ENCODE measurements at places on chromosomes 11 and 22.

DNA sequence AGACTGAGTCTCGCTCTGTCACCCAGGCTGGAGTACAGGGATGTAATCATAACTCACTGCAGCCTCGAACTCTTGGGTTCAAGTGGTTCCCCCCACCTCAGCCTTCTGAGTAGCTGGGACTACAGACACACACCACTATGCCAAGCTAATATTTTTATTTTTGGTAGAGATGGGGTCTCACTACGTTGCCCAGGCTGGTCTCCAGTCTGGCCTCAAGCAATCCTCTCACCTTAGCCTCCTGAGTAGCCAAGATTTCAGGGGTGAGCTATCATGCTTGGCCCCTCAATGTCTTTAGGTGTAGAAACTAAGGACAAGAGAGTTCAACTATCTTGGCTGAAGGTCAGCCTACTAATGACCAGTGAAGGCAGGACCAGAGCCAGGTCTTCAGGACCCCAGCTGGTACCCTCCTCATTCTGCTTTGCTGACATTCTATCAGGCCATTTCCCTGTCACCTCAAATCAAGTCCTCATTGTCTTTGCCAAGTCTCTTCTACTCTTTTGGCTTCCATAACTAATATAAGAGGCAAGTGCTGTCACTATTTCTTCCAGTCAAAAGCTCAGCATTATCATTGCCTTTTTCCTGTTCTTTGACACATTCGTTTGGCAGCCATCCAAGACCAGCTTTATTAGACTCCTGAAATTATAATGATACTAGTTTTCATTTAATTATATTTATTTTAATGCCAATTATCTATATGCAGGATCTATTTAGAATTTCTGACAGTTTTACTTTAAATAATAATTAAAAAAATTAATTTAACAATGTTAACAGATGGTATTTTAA lies 264.2 kb upstream of the PITPNB start:
- DNase-seq, result no peak

- DNase-seq, result no peak
Observed at GRCh38 chr11:64095949-64096348, 60.2 kb downstream of the FLRT1 start.

DNA sequence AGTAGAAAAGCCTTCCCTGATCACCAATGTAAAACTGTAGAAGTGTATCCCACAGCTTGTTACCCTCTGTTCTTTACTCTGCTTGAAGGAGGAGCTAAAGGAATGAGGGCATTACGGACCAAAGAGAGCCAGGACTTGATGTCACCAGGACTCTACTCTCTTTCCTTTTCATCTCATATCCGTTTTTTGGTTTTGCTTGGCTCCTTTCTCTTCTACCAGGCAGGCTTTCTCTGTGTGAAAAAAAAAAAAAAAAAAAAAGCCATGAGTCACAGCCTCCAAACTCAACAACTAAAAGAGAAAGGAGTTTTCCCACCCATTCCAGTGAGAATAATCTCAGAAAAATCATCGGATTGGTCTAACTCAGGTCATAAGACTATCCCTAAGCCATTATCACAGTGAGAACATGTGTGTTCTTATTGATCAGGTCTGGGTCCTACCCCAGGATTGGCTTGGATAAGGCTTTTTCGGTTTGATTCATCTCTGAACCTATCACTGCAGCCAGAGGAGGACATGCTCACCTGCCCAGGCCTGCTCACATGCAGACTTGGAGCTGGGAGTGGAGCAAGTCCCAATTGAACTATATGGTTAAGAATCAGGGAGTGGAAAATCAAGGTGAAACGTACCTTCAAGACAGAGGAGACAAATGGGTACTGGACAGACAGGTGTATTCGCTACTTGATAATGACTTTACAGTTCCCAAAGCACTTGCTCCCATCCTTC lies 19.4 kb upstream of the LRRC55 start:
- DNase-seq, result no peak

GRCh38 chr11:80315200-80315599 lies 874.4 kb upstream of the TENM4 start:
- DNase-seq, result no peak

GRCh38 chr11:71504531-71504930 lies 22.5 kb upstream of the KRTAP5-7 start:
- DNase-seq, result no peak

GRCh38 chr11:74777877-74778276 lies 29.2 kb downstream of the RNF169 start:
- DNase-seq, result no peak

Data from activated T-helper 1 cell treated with anti-CD3 and anti-CD28 coated beads, Interleukin-2, amount 50 U/mL, for 16 hours (primary cell).